ENCODE measurements at places on chromosomes 5 and 9.

GRCh38 chr5:119063579-119064379 is 7.1 kb upstream of the DMXL1 start:
- DNase-seq = no peak

DNA sequence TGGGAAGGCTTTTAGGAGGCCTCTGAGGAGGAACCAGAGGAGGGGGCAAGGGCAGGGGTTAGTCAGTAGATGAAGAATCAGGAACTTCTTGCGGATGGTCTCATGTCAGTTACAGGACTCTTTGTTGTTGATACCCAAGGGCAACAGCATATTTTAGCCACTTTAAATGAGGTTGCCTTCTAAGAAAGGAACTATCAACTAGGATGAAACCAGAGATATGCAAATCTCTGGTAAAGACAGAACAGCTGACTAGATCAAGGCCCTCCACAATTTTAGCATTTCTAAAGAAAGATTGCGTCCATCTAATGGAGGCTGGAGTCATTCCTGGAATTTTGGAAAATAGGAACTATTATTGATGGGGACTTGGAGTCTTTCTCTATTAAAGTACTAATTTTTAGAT is 57.7 kb upstream of the KLF4 start:
- DNase-seq = no peak

- no peak for DNase-seq
Observed at GRCh38 chr9:123871781-123872180, 58.1 kb downstream of the DENND1A start.

- DNase-seq = no peak
Observed at GRCh38 chr9:21968331-21969010, 25.7 kb downstream of the CDKN2A start.

DNA sequence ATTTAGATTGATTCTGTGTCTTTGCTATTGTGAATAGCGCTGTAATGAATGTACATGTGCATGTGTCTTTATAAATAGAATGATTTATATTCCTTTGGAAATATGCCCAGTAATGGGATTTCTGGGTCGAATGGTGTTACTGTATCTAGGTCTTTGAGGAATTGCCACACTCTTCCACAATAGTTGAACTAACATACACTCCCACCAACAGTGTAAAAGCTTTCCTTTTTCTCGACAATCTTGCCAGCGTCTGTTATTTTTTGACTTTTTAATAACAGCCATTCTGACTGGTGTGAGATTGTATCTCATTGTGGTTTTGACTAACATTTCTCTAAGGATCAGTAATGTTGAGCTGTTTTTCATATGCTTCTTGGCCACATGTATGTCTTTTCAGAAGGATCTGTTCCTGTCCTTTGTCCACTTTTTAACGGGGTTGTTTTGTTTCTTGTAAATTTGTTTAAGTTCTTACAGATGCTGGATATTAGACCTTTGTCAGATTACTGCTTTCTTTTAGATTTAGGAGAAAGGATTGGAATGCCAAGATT is 125.0 kb upstream of the NR5A1 start:
- DNase-seq = no peak

DNA sequence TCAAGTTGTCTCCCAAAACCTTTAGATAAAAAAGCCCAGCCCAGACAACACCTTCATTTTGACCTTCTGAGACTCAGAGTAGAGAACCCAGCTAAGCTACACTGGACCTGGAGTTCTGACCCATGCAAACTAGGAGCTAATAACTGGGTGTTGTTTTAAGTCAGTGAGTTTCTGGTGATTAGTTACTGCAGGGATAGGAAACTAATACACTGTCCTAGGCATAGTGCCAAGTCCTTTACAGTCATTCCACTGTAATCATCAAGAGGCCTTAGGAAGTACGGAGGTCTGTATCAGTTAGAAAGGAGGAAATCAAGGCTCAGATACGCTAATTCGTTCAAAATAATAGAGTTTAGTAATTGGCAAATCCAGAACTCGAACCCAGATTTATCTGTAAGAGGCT is 197.9 kb downstream of the KCTD16 start:
- no peak for DNase-seq

- DNase-seq = no peak
Observed at GRCh38 chr5:37893434-37894134, 53.7 kb upstream of the GDNF start.

- no peak for DNase-seq
Observed at GRCh38 chr5:83911367-83911919, 190.8 kb upstream of the HAPLN1 start.

DNA sequence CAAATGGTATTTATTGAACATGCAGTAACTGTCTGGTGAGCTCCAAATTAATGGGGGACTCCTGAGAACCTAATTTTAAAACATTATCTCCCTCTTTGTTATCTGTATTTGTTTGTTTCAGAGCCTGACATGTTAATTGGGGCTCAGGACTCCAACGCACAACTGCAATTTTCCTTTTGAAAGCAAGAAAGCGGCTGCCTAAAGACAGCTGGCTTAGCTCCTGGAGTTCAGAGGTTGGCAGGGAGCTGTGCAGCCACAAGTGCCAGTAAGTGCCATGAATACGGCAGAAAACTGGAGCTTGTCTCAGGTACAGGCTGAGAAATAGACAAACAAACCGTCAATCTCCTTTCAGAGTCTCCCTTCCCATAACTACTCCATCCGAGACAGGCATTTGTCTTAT is 80.9 kb downstream of the PPP2R2B start:
- DNase-seq = peak; percentile 31
